NCI-H460 (cell line): ENCODE measurements at places on chromosomes 1 and 21. TPM values are rescaled to one million over a fixed set of nuclear protein-coding genes. Genes with fewer than 3 reads are reported as not detected.

F13B gene
- 0.12 TPM in 1 of 2 replicates, not detected in the other for total RNA-seq

ATAD3C gene
- 0.05 and 0.06 TPM in 2 replicates for total RNA-seq

LYPD8 gene
- total RNA-seq: not detected in 2 replicates

COL9A2 gene
- 0.50 and 0.61 TPM in 2 replicates for total RNA-seq

MPZ gene
- 54.3 and 54.9 TPM in 2 replicates for total RNA-seq

UMODL1 gene
- total RNA-seq: not detected in 2 replicates
